Natural killer cell (primary cell): ENCODE measurements at places on chromosomes 2 and 18. TPM values are rescaled to one million over a fixed set of nuclear protein-coding genes. Genes with fewer than 3 reads are reported as not detected.

GRCh38 chr2:9538000-9538507, 17.6 kb downstream of the ADAM17 start:
- DNase-seq: no peak

DNA sequence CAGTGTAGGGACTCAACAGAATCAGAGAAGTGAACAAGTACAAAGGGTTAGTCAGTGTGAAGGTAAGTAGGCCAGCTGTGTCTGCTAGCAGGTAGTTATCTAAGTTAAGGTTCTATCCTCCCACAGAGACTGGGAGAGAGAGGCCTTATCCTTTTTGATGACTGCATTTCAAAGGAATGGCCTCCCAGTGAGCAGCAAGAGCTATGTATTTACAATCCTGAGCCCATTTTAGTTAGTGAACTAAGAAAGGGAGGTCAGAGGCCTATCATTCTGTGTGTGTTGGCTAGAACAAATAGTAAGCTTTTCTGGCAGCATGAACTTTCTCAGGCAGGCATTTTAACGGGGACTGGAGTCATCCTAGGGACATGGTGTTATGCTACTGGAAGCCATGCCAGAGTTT, 182.9 kb downstream of the VWC2L start:
- no peak for DNase-seq

GRCh38 chr2:103264058-103264768, 502.4 kb downstream of the TMEM182 start:
- DNase-seq: no peak

- no peak for DNase-seq
These were observed 259.2 kb downstream of the SLC4A3 start for GRCh38 chr2:219886615-219887014.

DNA sequence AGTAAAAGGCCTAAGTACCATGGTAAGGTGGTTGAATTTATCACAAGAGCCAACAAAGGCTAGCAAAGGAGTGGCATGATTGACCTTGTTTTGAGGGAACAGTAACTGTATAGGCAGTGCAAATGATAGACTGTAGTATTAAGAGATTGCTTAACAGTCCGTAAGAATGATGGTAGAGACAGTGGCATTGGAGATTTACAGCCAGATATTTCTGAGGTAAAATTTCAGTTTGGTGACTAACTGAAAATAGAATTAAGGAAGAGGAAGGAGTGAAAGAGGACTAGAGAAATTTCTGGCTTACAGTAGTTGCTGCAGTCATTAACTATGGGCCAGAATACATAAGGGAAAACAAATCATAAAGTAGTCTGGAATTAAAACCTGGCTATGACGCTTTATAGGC, 4.4 kb upstream of the BAZ2B start:
- no peak for DNase-seq

DNA sequence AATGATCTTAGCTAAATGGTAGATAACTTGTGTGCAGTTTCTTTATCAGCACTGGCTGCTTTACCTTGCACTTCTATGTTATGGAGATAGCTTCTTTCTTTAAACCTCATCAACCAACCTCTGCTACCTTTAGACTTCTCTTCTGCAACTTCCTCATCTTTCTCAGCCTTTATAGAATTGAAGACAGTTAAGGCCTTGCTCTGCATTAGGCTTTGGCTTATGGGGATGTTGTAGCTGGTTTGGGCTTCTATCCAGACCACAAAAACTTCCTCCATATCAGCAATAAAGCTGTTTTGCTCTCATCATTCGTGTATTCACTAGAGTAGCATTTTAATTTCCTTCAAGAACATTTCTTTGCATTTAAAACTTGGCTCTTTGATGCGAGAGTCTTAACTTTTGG, 123.7 kb downstream of the PIK3C3 start:
- no peak for DNase-seq

HJURP gene
- 3.2 TPM for total RNA-seq

ACTG2 gene
- total RNA-seq: not detected

UPP2 gene
- not detected for total RNA-seq
